ENCODE measurements at places on chromosomes 16 and 17.

- no peak for DNase-seq
These were observed 22.5 kb downstream of the RAB11FIP4 start for GRCh38 chr17:31413874-31414549.

GRCh38 chr17:41772218-41772585, 14.3 kb downstream of the JUP start:
- DNase-seq = no peak

- DNase-seq = no peak
These were observed 62.5 kb downstream of the XPO6 start for GRCh38 chr16:28149011-28149888.

- DNase-seq = no peak
These were observed 167.0 kb downstream of the UTP18 start for GRCh38 chr17:51427323-51427811.

DNA sequence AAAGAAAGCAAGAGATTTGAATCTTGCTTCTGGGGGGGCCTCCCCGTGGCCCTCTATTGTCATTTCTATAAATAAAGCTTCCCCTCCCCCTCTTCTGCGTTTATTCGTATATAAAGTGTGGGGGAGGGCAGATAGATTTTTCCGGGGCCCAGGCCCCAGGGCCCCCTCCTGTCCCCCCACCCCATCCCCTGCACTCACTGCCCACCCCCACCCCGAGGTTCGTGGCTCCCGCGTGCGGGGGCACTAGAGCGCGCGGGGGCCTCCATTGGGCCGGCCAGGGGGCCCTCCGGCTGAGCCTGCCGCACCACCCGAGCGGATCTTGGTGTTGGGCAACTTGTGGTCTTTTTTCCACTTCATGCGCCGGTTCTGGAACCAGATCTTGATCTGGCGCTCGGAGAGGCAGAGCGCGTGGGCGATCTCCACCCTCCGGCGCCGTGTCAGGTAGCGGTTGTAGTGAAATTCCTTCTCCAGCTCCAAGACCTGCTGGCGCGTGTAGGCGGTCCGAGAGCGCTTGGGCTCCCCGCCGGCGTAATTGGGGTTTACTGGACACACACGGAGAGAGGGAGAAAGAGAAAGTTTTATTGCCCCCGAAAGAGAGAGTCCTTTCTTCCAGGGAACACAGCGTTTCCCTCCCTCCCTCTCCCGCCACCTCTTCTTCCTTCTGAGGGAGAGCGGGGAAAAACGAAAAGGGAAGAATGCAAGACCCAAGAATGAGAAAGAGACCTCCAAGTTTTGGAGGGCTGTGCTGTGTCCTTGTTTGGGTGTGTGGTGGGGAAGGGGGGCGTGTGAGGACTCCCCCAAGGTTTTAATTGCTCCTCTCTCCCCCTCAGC, 1.5 kb downstream of the HOXB4 start:
- DNase-seq = no peak

- no peak for DNase-seq
These were observed 20.4 kb upstream of the WDR45B start for GRCh38 chr17:82668631-82669099.

- DNase-seq = no peak
These were observed 67.9 kb upstream of the RPL38 start for GRCh38 chr17:74135391-74136167.

DNA sequence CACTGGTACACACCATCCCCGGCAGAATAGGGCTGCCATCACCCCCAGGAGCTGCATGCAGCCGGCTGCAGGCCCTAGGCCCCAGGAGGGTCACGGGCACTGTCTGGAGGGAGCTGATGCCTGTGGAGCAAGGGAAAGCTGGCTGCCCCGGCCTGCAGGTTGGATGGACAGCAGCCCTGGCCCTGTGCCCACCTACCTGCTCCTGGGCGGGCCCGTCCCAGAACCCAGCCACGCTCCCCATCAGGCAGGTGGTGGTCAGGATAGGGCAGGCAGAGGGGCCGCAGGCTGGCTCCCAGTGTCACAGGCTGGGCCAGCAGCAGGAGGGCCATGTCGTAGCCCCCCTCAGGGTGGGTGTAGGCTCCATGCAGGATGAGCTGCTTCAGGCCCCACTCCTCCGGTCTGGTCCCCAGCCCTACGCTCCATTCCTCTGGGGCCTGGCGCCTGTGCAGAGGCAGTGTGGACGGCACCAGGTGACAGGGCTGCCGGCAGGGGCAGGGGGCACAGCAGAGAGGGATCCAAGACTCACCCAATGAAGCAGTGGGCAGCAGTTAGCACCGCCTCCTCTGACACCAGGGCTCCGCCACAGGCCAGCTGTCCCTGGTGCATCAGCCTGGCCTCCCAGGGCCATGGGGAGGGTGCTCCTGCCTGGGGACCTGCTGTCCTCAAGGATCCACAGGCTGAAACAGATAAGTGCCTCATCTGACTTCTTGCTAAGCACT, 4.0 kb downstream of the PRSS53 start:
- no peak for DNase-seq

GRCh38 chr16:12971241-12971640, 69.8 kb downstream of the SHISA9 start:
- no peak for DNase-seq

DNA sequence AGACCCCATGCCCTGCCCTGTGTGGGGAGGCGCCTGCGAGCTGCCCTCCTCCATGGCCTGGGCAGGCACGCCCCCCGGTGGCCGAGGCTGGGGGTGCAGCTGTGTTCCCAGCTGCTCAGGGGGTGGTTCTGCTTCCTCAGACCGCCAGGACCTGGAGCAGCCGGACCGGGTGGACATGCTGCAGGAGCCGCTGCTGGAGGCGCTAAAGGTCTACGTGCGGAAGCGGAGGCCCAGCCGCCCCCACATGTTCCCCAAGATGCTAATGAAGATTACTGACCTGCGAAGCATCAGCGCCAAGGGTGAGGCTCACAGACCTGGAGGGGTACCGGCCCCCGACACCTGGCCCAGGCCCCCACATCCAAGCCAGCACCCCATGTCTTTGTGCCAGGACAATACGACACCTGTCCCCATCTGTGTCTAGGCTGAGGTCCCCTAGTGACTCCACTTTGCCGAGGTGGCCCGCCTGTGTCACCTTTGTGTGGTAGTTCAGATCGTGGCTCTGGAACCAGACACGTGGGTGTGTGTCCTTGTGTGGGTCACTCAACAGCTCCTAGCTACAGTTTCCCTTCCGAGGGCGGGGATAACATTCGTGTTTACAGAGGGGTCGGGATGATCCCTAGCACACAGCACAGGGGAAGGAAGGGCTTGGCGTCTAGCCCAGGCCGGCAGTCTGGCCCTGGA, 9.3 kb downstream of the GJD3 start:
- peak; percentile 73 for DNase-seq

DNA sequence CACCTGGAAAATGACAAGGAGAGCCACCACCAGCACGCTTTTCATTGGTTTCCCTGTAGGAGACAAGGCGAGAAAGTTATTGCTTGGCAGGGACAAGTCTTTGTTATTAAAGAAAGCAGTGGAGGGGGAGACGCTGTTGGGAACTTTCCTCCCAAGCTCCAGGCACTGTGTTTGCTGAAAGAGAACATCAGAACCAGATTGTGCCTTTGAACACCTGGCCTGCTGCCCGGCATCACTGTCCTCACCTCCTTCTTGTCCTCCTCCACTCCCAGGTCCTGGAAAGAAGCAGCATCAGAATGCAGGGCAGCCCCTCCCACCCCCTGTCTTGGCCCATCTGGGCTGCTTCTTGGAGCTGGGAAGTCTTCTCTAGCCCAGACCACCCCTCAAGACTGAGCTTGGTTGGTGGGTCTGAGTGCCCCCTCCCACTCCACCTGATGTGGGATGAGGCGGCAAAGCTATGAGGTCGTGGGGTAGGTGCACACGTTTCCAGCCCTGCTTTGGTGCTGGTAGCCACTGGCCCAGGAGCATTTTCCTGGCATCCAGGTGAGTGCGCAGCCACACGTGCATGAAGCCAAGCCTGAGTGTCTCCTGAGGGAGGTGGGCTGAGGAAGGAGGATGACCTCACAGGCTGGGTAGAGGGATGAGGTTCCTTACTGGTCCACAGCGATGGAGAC, 6.2 kb downstream of the CCR7 start:
- DNase-seq = no peak

- DNase-seq = no peak
These were observed 4.7 kb upstream of the TEKT3 start for GRCh38 chr17:15346066-15346595.

GRCh38 chr16:3274490-3274889, 8.8 kb upstream of the ZNF263 start:
- no peak for DNase-seq

- DNase-seq = no peak
These were observed 530 bp downstream of the NAA60 start for GRCh38 chr16:3444032-3444388.

GRCh38 chr16:3035972-3036725, 595 bp downstream of the BICDL2 start:
- no peak for DNase-seq

- DNase-seq = no peak
These were observed 3.8 kb upstream of the TMEM238L start for GRCh38 chr17:10807704-10808128.

GRCh38 chr16:55043499-55043898, 112.8 kb downstream of the IRX5 start:
- no peak for DNase-seq

GRCh38 chr17:76725580-76726230, 701 bp downstream of the JMJD6 start:
- DNase-seq = peak; percentile 47

- DNase-seq = no peak
These were observed 17.2 kb downstream of the METRNL start for GRCh38 chr17:83096401-83097224.

DNA sequence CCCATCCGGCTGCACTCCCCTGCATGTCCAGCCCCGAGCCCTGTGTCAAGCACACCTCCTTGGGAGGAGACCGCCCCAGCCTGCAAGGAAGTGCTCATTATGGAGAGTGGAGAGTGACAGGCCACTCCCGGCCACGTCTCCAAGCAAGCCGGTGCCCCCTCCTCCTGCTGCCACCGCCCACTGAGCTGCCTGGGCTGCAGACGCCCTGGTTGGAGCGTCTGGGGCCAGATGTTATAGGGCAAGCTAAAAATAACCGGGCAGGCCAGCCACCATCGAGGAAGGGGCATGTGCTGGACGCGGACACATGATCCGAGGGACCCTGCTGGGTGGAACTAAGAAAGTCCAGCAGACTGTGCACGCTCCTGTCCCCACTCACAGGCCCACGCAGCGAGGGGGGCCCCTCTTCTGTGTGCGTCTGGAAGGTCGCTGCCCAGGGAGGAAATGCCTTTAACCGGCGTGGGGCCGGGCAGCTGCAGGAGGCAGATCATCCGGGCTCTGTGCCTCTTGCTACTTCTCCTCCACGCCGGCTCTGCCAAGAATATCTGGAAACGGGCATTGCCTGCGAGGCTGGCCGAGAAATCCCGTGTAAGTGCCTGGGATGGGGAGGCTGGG, at the start of gene WFDC1:
Gene WFDC1, plus strand, starts transcription at position 348 of the 612 bp plus-strand sequence. Its CDS starts 94 bp downstream, at position 442.
- no peak for DNase-seq

GRCh38 chr17:51647826-51648225, 387.5 kb downstream of the UTP18 start:
- DNase-seq = no peak

DNA sequence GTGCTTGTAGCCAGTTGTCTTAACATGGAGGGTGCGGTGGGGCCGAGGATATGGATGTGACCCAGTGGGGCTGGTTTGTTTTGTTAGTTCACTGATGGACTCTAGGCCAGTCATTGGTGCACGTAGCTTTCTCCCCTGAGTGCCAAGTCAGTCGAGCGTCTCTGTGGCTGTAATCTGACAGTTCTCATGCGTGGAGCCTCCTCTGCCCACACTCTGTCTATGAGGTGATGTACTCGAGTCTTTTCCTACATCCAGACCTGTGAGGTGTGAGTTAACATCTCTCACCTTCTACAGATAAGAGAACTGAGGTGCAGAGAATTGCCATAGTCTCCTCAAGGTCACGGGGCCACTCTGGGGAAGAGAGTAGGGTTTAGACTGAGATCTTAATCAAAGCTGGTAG, 90.2 kb downstream of the MARCHF10 start:
- no peak for DNase-seq

GRCh38 chr17:50039058-50039457, 16.9 kb upstream of the ITGA3 start:
- no peak for DNase-seq

DNA sequence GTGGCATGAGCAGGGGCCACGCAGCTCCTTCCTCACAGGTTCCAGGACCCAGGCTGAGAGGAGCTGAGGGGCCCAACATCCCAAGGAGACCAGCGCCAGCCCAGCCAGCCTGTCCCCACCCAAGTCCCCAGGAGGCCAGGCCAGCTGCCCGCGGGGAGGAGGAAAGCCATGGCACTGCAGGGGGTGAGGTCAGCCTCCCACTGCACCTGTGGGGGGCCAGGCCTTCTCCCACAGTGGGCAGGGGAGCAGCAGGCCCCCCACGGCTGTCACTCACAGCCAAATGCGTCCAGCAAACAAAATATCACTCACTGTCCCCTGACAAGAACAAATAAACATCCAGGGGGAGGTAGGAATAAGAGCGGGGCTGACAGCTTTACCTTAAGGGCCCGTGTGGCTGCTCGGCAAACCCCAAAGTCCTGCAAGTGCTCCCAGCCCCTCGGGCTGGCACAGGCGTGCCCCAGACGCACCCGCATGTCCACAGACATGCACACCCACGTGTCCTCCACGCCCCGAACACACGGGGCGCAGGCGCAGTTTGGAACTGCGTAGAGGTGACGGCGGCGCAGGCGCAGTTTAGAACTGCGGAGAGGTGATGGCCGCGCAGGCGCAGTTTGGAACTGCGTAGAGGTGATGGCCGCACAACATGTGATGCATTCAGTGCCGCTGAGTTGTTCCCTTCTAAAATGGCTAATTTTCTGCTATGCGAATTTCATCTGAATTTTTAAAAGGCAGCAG, 291.1 kb downstream of the FOXL1 start:
- DNase-seq = no peak

DNA sequence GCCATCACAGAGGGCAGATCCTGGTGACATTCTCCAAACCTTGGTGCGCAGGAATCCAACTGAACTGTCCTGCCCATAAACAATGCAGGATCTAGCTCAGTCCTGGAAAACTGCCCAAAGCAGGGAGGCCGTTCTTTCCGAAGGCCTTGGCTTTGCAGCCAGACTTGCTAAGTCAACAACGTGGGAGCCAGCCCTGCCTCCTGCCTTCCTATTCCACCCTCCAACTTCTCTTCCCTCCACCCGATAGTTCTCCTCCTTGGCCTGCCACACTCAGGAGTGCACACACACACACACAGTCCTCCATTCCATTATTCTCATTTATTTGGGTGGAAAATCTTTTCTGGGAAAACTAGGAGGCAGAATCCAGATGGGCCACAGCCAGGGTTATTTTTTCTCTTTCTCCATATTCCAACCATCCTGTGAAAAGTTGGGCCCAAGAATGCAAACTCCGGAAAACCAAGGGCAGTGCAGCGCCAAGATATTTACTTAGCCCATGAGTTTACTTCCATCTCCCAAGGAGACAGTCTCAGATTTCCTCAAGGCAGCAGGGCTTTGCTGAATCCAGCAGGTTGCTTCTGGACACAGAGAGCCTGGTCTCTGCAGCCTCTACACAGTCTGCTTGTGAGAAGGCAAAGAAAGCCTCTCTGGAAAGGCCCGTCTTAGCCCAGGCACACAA, 15.8 kb downstream of the COPRS start:
- no peak for DNase-seq

DNA sequence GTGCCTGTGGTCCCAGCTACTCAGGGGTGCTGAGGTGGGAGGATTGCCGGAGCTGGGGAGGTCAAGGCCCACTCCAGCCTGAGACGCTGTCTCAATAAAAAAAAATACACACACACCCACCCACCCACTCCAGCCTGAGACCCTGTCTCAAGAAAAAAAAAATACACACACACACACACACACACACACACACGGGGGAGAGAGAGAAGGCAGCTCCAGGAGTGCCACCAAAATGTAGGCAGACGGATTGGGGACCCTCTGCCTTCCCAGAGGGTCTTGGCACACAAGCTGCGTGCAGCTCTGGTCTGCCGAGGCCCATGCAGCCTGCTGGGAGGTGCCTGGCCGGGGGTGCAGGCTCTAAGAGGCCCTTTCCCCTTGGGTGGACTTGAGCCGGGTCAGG, 5.9 kb upstream of the NUDT16L1 start:
- no peak for DNase-seq
